ENCODE measurements at places on chromosomes 3 and 15. TPM values are rescaled to one million over a fixed set of nuclear protein-coding genes. Genes with fewer than 3 reads are reported as not detected.

NEIL1 gene
- total RNA-seq, result 6.5 TPM

DNA sequence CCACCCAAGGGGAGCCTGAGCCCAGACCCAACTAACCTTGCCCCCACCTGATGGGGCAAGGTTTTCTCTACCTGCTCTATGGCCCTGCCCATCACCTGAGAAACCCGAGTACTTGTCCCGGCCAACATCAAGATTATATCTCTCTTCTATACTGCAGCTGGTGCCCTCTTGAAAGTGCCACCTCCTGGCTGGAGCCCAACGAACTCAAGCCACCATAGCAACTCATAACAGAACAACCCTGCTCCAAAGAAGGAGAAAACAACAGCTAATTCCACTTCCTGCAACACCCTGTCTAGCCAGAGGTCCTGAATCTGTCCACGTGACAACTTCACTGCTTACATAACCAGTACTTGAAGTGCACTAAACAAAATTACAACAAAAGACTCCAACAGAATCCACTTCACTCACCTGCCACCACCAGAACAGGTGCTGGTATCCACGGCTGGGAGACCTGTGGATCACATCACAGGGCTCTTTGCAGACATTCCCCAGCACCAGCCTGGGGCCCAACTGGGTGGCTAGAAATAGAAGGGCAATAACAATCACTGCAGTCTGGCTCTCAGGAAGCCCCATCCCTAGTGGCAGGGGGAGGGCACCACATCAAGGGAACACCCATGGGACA, 49.2 kb downstream of the PIERCE2 start:
- DNase-seq, result no peak
- H3K4me1 ChIP-seq, result no peaks in the 10 kb centered on the region
- peaks cover 2% of the 10 kb centered on the region for H3K27me3 ChIP-seq
- H3K36me3 ChIP-seq, result peaks cover 2% of the 10 kb centered on the region

- H3K4me1 ChIP-seq, result no peaks in the 10 kb centered on the region
- DNase-seq, result no peak
- H3K36me3 ChIP-seq, result no peaks in the 10 kb centered on the region
- no peak overlapping the region for H3K4me3 ChIP-seq
These were observed 760.2 kb downstream of the VGLL3 start for GRCh38 chr3:86230762-86231161.

DNA sequence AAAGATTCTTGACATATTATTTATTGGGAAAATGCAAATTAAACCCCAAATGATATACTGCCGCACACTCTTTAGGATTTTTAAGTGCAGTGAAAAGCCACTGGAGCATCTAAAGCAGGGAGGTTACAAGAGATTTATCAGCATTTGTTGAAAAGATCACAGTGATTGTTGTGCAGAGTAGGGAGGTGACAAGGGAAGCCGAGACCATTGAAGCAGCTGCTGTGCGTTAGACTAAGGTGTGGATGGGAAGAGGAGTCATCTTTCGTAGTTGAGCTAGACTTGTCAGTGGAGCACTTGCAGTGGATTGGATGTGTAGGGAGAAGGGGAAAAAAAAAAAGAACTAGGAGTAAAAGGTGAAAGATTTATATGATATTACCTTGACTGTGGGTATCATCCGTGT, 854.6 kb downstream of the NTRK3 start:
- no peak overlapping the region for H3K4me3 ChIP-seq
- no peaks in the 10 kb centered on the region for H3K4me1 ChIP-seq
- H3K36me3 ChIP-seq, result no peaks in the 10 kb centered on the region
- DNase-seq, result no peak
- H3K27ac ChIP-seq, result no peak overlapping the region

DNA sequence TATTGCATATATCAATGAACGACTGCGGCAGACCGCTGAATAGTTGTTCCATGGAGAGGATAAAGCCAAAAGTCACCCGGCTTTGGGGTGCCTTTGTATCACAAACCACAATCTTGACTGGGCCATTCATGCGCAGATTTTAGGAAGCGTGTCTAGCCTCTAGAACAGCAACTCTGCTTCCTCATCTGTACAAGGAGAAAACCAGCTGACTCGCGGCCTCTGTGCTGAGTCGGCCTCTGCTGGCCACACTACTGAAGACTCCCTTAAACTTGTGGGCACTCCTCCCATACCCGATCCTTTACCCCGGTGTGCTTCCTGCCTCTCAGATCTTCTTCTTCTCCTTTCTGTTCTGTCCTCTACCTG, 872 bp downstream of the DLEC1 start:
- peaks cover 2% of the 10 kb centered on the region for H3K27me3 ChIP-seq
- DNase-seq, result peak; percentile 64
- peaks cover 27% of the 10 kb centered on the region for H3K4me1 ChIP-seq
- H3K36me3 ChIP-seq, result peaks cover 8% of the 10 kb centered on the region
- peak overlapping the region; percentile 69 for H3K27ac ChIP-seq
